Posterior cingulate gyrus (tissue), 11 donors: ENCODE measurements at places on chromosomes 1 and 21.

DNA sequence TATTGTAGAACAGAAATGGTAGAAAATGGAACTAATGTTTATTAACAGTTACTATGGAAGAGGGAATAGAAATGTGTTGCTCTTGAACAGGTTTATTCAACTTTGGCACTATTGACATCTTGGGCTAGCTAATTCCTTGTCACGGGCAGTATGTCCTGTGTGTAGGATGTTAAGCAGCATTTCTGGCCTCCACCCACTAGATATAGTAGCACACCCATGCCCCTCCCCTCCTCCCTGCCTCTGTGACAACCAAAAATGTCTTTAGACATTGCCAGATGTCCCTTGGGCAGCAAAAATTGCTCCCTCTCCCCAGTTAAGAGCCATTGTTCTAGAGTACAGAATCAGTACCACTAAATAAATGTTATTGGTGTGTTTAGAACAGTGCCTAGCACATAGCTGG, 91.4 kb upstream of the TPTE start:
- no peak for DNase-seq

GRCh38 chr1:63774617-63775417, 1.0 kb downstream of the ROR1 start:
- DNase-seq, result peak; percentile 20

- DNase-seq, result no peak
These were observed 460.1 kb upstream of the RUNX1 start for GRCh38 chr21:35509001-35509704.

GRCh38 chr21:38077569-38077968, 161.3 kb upstream of the KCNJ6 start:
- DNase-seq, result no peak

DNA sequence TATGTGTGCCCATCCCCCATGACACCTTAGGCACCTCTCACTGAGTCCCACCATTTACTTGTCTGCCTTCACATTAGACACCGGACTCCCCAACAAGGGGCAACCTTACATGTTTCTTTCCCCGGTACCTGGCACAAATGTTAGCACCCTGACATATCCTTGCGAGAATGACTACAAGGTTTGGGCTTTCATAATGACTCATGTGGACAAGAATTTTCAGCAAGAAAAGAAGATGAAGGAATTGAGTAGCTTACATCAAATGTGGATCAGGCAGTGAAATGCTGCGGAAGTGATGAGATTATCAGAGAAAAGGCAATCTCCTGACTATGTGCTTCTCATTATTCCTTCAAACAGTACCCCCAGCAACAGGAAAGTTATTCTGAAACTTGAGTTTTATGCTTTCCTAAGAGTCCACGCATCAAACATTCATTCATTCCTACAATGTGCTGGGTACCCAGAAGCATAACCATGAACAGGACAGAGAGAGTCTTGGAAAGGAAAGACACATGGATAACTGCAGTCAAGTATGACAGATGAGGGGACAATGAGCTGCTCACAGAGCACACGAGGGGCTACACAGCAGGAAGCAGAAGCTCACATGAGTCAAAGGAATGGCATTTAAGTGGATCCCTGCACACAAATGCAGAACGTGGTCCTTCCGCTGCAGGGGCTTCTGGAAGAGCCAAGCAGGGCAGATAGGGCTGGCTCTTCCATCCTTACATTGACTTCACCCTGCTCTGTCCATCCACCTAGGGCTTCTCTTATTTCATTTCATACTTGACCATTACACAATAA, 112.1 kb downstream of the PCNX2 start:
- DNase-seq, result no peak

GRCh38 chr1:86489242-86489878, 20.6 kb downstream of the CLCA1 start:
- no peak for DNase-seq

DNA sequence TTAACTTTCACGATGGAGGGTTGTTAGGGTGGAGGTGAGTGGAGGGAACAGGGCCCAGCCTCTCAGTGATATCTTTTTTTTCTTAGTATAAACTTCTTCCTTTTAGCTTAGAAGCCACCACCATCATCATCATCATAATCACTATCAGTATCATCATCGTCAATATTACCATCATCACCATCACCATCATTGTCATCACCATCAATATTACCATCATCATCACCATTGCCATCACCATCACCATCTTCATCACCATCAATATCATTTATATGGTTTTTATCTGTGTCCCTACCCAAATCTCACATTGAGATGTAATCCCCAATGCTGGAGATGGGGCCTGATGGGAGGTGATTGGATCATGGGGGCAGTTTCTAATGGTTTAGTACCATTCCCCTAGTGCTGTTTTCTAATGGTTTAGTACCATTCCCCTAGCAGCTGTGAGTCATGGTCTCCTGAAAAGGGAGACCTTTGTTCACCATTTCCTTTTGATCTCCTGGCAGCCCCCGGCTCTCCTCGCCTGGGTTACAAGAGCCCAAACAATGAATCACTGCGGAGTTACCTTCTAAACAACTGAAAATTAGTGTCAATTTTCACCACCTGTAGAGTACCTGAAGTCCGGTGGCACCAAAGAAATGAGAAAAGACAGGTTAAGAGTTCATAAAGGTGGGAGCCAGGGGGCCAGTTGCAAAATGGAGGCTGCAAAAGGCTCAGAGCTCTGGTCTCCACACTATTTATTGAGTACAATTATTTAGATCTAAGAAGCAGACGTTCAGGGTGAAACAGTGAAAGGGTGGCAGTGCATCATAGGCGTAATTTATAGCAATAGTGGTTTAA, 3.1 kb upstream of the PLA2G2E start:
- DNase-seq, result no peak

DNA sequence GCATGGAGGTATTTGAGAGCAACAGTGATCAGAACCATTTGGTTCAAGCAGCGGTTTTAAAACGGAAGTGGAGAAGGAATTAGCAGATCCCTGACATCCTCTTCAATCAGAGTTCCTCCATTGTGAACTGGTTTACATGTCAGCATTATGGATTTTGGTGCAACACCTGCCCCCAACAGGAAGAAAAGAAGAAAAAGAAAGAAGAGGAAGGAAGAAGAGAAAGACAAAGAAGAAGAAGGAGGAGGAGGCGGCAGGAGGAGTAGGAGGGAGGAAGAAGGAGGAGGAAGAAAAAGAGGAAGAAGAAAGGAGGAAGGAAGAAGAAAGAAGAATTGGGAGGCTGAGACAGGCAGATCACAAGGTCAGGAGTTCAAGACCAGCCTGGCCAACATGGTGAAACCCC, 17.4 kb downstream of the NDUFS5 start:
- DNase-seq, result no peak

DNA sequence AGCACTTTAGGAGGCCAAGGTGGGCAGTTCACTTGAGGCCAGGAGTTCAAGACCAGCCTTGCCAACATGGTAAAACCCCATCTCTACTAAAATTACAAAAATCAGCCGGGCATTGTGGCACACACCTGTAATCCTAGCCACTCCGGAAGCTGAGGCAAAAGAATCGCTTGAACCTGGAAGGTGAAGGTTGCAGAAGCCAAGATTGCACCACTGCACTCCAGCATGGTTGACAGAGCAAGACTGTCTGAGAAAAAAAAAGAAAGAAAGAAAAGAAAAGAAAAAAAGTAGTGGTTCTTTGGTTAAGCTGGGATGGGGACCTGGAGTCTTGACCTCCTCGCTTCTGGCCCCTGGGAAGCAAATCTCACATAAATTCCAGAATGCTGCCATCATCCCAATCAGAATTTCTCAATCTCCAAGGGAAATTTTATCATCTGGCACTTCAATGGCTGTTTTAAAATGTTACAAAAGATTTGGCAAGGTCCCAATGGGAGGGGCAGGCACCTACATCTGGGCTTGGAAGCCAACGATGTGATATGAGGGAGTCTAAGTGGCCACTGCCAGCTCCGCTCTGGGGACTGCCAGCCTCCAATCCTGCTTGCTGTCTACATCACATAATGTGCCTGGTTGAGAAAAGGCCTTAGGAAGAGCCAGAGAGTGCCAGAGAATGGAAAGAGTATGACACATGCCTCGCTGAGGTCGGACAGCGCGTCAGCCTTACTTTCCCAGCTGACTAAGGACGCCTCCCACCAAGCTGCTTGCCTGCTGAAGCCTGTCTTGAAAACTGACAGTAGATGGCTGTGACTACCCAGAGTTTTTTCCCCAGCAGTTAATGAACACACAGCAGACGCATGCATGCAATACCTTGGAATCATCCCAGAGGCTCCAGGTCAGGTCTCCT, 42.1 kb upstream of the SRP9 start:
- DNase-seq, result no peak

DNA sequence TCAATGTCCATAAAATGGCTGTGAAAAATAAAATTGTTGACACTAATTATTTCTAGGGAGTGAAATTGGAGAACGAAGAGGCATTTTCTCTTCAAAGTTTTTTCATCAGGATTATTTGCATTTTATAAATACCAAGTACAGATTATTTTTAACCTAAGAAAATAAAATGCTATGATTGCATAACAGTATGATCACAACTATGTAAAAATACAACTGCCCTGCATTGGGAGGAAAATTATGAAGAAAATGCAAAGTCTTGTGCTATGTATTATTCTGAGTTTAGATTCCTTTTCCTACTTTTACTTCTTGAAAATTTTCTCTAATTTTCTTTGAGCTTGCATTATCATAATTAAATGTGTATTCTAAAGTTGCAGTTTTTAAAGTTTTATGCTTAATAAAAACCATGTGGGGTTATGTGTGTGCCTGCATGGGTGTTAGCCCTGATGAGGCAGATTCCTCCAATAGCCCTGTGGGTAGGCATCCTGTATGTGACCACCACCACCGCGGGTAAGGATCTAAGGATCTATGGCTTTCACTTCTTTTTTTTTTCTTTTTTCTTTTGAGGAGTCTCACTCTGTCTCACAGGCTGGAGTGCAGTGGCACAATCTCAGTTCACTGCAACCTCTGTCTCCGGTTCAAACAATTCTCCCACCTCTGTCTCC, 24.7 kb downstream of the STX6 start:
- no peak for DNase-seq

- no peak for DNase-seq
These were observed 107.9 kb upstream of the RAB4A start for GRCh38 chr1:229162825-229163515.
